Stimulated activated CD4-positive, alpha-beta T cell treated with anti-CD3 and anti-CD28 coated beads, Interleukin-1b, Interleukin-23, amount 100 ng/mL, for 24 hours (primary cell): ENCODE measurements at places on chromosomes 6 and 20.

DNA sequence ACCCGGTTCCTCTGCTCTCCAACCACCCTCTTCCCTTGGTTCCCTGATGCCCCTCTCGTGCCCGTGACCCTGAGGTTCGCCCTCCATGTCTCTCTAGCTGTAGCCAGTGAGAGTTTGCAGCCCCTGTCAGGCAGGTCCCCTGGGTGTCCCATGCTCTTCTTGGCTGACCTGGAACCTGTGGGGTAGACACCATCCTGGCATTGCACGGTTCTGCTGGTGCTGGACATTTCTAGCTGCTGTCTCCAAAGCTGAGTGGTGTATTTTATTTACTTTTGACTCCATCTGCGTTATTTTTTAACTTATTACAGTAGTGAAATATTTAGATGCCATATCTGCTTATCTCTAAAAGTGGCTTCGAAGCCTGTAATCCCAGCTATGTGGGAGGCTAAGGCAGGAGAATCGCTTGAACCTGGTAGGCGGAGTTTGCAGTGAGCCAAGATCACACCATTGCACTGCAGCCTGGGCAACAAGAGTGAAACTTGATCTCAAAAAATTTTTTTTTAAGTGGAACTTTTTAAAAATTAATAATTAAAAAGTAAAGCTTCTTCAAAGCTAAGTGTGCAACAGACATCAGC lies 12.5 kb downstream of the ENTPD6 start:
- DNase-seq = no peak

DNA sequence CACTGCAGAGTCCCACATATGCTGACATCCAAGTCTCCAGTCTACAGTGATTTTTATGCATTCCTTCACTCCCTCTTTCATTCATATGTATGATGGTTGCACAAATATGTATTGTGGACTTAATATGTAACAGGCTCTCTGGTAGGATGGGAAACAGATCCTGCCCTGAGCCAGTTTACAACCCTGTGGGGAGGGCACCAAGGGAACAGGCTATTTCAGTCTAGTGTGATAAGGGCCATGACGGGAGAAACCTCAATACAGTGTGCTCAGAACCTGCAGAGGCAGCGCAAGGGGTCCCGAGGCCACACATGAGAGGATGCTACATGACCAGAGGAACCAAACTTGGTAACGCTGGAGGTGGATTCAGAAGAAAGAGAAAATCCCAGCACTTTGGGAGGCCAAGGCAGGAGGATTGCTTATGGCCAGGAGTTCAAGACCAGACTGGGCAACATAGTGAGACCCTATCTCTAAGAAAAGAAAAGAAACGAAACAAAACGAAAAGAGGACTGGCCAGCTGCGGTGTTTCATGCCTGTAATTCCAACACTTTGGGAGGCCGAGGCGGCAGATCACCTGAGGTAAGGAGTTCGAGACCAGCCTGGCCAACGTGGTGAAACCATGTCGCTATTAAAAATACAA lies 249.8 kb upstream of the JARID2 start:
- no peak for DNase-seq

DNA sequence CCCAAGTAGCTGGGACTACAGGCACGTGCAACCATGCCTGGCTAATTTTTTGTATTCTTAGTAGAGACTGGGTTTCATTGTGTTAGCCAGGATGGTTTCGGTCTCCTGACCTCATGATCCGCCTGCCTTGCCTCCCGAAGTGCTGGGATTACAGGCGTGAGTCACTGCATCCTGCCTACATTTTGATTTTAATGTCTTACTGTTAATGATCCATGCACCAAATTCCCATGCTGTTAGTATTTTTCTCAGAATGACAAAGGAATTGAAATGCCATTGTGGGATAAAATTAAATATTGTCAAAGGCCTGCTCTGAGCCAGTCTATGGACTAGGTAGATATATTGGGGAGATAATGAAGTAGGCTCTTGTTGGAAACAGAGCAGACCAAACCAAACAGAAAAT lies 28.2 kb downstream of the CBFA2T2 start:
- no peak for DNase-seq

DNA sequence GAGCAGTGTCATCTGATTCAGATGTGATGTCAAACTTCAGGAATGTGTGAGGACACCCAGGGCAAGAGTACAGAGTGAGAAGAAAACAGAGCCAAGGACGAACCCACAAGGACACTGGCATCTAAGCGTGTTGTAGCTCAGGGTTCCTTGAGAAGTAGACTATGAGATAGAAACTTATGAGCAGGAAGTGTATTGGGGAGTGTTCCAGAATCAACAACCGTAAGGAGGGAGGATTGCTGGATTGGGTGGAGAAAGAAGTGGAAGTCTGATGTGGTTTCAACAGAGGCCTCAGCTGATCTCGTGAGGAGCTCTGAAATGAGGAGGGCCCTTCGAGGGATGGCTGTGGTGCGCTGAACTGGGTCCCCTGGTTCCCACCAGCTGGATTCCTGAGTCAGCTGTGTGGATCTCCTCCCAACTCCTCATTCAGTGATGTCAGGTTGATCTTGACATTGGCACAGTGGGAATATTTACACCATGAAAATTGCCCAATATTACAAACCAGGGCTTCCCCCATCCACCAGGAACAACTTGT lies 25.7 kb upstream of the IGF2R start:
- no peak for DNase-seq

GRCh38 chr20:5657876-5658200 lies 92.4 kb upstream of the SHLD1 start:
- no peak for DNase-seq

GRCh38 chr6:48024956-48025355 lies 86.0 kb downstream of the PTCHD4 start:
- DNase-seq = no peak

- no peak for DNase-seq
Measured at GRCh38 chr20:48875914-48876240, 45.6 kb upstream of the ARFGEF2 start.

GRCh38 chr20:4480104-4480503 lies 241.6 kb upstream of the PRND start:
- no peak for DNase-seq

GRCh38 chr20:20525756-20526155 lies 157.9 kb downstream of the INSM1 start:
- DNase-seq = no peak
